ENCODE measurements at places on chromosomes 16 and 17.

- no peak for DNase-seq
These were observed 19.7 kb upstream of the RMI2 start for GRCh38 chr16:11325404-11326083.

DNA sequence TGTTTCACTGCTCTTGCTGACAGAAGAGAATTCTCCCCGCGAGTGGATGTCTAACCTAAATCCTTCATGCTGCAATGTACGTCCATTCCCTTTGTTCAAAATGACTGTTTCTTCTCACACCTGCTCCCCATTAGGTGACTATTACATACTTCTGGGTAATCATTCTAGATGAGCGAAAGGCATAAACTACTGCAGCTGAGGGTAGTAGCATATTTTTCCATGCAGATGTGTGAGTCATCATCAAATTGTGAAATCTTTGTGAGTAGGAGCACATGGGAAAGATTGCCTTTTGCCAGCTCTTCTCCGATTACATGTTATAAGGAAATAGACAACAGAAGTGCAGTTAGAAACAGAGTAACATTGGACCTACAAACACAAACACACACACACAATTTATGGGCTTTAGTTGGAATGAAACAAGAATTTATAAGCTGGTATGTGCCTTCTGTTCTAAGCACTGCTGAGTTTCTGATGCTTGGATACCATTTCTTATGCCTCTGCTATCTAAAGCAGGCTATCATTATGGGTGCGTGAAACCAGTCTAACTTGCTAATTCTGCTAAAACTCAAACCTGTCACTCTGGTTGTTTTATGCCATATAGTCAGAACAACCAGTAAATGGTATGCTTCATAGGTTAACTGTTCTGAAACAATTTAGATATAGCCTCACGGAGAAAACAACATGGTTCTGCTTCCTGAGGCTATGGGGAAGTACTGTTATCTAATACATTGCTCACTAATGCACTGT lies 346.9 kb upstream of the PSMD7 start:
- peak; percentile 85 for DNase-seq

- DNase-seq: no peak
These were observed 62.0 kb upstream of the TEKT3 start for GRCh38 chr17:15403276-15403939.

DNA sequence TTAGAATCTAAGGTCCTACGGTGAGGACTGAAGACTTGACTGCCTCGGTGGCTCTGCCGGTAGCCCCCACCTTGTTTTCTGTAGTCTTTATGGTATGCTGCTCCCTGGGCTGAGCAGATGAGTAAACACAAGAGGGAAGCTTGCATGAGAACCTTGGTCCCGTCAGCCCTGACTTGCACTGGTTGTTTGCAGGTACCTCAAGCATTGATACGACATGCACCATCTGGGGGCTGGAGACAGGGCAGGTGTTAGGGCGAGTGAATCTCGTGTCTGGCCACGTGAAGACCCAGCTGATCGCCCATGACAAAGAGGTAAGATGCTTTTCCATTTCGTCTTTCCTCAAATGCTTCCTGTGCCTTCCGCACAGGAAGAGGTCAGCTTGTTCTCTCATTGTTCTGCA lies 21.1 kb upstream of the TACO1 start:
- DNase-seq: no peak

- DNase-seq: no peak
These were observed 15.1 kb downstream of the SAMD14 start for GRCh38 chr17:50114849-50115357.

- no peak for DNase-seq
These were observed 10.3 kb upstream of the ABCC3 start for GRCh38 chr17:50624321-50624934.

GRCh38 chr16:57899771-57900661 lies 70.9 kb downstream of the CNGB1 start:
- no peak for DNase-seq

DNA sequence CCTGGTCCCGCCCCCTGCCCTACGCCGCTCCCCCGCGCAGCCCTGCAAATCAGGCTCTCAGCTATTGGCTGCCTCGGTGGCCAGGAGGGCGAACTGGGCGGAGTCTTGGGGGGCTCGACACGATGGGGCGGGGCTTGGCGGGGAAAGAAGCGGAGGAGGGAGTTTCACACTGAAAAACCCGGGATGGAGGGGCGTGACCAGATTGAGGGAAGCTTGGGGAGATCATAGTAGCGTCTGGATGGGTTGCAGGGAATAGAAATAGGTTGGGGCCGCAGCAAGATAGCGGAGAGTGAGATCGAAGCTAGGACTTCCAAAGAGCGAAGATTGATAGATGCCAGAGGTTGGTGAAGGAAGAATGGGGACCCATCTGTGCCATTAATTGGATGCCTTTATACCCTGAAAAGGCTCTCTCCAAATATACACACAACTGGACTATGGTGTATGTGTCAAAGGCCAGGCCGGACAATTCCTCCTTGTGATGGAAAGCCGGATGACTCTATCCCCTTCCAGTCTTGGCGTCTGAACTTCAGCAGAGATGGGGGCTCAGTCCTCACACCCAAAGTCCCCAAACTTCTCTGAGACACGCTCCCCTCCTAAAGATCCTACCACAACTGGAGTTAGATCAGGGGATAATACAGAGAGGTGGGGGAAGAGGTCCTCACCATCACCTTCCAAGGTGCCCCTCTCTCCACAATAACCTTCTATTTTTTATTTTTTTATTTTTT lies 376 bp upstream of the STAC2 start:
- no peak for DNase-seq
